ENCODE measurements at places on chromosomes 3 and 15.

DNA sequence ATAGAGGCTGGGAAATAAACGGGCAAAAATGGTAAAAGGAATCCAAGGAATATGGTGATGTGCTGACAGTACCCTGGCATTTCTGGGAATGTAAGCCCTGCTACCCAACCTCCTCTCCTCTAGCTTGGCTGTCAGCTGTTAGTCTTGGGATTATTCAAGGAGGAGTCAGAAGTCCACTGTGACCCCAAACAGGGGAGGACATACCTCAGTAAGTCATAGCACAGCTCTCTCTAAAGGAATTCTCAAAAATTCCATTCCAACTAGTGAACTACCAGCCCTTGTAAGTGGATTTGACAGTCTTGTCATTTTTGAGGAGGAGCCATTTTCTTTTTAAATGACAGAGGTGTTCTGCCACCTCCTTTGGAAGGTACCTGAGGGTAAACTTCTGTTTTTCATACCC, 207.5 kb downstream of the PDCD6IP start:
- no peak for ATAC-seq

GRCh38 chr15:69045802-69046201, 31.3 kb downstream of the NOX5 start:
- ATAC-seq = no peak

DNA sequence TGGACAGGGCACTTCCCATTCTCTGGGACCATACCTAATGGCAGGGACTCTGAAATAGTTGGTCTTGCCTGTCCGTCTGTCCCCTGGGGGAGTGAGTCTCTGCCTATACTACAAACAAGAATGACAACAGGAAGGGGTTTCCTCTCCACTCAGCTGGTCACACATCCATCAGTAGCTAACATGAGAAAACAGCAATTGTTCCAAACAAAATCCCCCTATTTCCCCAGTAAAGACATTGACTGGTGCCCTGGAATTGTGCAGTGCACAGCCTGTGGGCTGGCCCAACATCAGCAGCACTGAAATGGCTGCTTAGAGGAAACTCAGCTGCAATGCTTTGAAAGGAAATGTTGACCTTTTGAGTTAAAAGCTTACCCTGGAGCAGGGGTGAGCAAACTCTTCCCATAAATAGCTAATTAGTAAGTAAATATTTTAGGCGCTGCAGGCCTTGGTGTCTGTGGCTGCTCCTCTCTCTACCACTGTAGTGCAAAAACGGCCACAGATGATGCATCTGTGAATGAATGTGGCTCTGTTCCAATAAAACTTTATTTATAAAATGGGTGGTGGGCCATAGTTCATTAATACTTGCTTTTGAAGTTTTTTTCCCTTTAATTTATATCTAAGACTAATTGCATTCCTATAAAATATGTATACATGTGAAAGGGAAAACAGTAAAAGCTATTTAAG, 174.3 kb downstream of the KLF13 start:
- ATAC-seq = no peak

GRCh38 chr3:45035441-45036301, 9.6 kb downstream of the CLEC3B start:
- peak; percentile 32 for ATAC-seq

DNA sequence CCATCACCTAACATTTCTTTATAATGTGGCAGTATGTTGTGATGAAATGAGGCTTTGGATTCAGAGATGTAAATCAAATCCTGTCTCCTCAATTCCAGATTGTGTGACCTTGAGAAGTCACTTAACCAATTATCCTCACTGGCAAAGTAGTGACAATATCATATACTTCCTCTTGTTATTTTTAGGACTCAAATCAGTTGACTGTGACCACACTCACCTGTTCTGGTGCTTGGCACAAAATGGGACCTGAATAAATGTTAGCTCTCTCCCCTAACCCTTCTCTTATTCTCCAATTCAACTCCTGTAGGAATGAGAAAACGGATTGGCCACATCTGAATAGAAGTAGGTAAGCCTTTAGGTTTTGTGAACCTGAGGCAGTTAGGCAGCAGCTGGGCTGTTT, 42.1 kb downstream of the IQCH start:
- ATAC-seq = no peak

DNA sequence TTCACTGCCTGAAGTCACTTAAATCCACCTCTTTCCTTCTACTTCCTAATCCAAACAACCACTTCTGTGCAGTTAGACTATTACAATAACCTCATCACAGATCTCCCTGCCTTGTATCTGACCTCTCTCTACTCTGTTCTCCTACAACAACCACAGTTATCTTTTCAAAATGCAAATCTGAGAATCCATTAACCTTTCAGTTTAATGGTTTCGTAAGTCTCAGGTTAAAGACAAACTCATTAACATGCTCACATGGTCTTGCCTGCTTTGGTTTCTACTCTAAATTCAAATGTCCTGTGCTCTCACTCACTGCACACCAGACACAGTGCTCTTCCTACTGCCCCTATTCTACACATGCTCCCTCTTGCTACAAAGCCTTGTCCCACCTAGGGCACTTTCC, 406.5 kb upstream of the THBS1 start:
- no peak for ATAC-seq

DNA sequence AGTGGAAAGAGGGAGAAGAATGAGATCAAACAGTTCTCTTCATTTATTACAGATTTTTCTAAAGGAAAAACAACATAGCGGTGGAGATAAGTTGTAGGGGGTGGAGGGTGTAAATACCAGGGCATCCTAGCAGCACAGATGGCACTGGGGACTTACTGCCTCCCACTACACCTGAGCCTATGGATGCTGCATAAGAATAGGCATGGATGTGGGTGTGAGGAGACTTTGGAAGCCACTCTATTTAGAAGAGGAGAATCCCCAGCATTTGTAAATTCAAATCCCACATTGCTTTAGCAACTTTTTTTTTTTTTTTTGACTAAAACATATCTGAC, 27.4 kb upstream of the IL1RAP start:
- no peak for ATAC-seq

DNA sequence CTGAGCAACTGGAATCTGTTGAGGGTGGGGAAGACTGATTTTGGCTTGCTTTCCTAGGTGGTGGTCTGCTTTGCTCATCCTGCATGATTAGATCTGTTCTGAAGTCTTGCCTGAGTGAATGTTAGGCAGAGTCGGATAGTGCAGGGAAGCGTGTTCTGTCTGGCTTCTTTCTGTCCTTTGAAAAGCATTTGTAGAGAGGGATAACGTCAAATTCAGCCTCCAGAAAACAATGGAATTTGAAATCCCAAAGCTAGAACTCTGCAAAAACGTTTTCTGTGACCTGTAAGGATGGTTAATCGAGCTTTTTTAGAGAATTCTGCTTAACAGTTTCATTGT, 1.4 kb downstream of the GLCE start:
- ATAC-seq = no peak

Measured in gastroesophageal sphincter (tissue), 4 donors.